ENCODE measurements at places on chromosomes 11 and 22. TPM values are rescaled to one million over a fixed set of nuclear protein-coding genes. Genes with fewer than 3 reads are reported as not detected.

PIK3IP1 gene
- total RNA-seq, result 2.3 TPM

C1QTNF4 gene
- 18.9 TPM for total RNA-seq

GNAZ gene
- total RNA-seq, result 25.5 TPM

OR52E8 gene
- total RNA-seq, result not detected

CHADL gene
- total RNA-seq, result 0.61 TPM

MIF gene
- 642 TPM for total RNA-seq

TYMP gene
- 1.2 TPM for total RNA-seq

LRRC4C gene
- 5.5 TPM for total RNA-seq

KCNK4 gene
- total RNA-seq, result not detected

UCP2 gene
- 66.4 TPM for total RNA-seq

C11orf52 gene
- total RNA-seq, result not detected

OR4D5 gene
- not detected for total RNA-seq

DCDC1 gene
- total RNA-seq, result 2.6 TPM

TIGD3 gene
- total RNA-seq, result 3.3 TPM

RGL4 gene
- not detected for total RNA-seq

FOLR2 gene
- not detected for total RNA-seq

SREBF2 gene
- total RNA-seq, result 194 TPM

ZP1 gene
- total RNA-seq, result not detected

PANX3 gene
- not detected for total RNA-seq

MED19 gene
- total RNA-seq, result 24.1 TPM

CNGA4 gene
- total RNA-seq, result not detected

NXPE1 gene
- total RNA-seq, result not detected

CBLIF gene
- not detected for total RNA-seq

CECR2 gene
- 34.6 TPM for total RNA-seq

PHF21B gene
- 36.5 TPM for total RNA-seq

MIOX gene
- 0.35 TPM for total RNA-seq

DRD4 gene
- total RNA-seq, result 0.63 TPM

Measured in neural crest cell (in vitro differentiated cells).